T-helper 1 cell (primary cell): ENCODE measurements at places on chromosomes 16 and 17.

DNA sequence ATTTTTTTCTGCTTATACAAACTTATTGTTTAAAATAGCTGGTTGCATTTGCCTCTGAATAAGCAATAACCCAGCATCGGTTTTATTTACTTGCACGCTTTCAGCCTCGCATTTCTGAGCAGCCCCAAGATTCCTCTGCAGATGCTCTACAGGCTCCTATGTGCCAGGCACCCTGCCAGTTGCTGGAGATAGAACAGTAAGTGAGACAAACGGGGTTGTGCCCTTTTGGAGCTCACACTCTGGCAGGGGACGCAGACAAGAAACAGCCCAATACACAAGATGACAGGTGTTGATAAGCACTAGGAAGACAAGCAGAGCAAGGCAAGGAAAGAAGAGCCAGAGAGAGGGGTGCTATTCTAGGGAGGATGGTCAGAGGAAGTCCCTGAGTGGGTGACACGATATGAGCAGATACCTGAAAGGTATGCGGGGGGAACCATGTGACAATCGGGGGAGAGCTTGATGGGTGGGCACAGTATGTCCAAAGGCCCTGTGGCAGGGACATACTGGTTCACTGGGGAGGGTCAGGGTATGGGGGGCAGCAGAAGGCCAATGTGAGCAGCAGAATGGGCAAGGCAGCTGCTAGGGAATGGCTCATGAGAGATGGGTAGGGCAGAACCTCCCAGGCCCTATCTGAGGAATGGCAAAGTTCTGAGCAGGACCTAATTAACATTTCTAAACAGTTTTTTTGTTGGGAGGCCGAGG lies 18.7 kb upstream of the ADORA2B start:
- DNase-seq, result no peak

DNA sequence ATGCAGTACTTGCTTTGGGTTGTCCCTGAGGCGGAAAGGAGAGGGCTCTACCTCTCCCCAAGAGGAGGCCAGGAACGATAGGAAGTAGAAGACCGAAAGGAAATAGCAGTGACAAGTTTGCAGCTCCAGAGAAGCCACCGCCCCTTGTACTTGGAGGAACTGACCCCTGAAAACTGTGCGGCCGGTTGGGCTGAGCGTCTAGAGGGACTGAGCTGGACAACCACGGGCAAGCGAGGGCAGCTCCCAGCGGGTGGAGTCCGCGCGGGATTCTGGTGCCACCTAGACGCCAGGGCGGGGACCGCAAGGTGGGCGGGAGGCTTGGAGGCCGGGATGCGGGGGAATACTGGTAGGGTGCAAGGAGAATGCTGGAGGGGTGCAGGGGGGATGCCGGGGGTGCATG lies 1.3 kb upstream of the SLC6A4 start:
- DNase-seq, result no peak

GRCh38 chr17:63249256-63250004 lies 196.7 kb downstream of the CYB561 start:
- no peak for DNase-seq

DNA sequence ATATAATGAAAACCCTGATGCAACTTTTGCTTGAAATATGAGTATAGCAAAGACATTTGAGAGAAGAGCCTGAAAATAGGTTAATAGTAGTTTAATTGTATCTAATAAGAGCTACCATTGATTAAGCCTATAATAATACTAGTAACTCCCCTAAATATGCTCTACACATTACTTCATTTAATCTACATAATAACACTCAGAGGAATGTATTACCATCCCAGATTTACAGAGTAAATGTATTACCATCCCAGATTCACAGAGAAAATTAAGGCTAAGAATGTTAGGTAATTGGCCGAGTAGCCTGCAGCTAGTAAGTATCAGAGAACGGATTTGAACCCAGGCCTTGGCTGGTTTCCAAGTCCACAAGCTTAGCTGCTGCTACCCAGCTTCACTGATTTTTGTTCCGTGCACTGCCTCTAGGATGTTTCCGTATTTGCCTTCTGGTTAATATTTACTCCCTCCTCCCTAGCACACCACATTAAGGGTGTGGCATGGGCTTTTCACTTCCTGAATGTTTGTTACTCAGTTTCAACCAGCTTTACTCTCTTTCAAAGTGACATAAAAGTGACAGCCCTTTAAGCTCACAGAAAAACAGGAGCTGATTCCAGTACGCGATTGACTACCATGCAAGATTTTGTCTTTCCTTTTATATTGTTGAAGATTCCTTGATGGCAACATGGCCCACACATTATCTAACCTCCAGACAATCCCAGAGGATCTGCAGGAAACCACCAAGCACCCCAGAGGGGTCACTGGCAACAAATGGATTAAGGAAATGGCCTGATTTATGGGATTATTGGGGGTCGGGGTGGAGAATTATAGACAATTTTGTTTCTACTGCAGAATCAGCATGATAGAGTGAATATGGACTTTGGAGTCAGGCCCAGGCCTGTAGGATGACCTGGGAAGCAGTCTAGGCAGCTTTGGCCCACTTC lies 26.7 kb upstream of the TOX3 start:
- DNase-seq, result no peak

DNA sequence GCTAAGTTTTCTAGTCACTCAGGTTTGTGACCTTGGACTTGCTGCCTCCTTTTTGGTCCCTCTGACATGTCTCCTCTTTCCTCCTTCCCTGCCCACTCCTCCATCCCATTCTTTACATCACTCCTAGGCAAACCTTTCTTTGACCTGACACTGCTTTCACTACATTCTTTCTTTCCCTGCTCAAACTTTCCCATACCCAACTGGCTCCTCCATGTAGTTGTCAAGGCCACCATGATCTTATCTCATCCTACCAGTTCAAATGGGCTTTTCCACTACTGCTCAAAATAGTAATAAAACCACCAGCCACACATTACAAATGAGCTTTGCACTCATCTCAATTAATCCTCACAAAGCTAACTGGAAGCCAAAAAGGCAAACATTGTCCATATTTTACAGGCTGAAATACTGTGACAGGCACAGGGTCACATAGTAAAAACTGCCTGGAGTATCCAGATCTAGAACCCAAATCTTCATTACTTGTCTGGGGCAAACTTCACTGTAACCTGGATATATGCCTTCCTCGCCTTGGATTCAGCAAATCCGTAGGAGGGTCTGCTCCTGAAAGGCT lies 14.4 kb downstream of the MRPS23 start:
- no peak for DNase-seq

- DNase-seq, result no peak
Measured at GRCh38 chr17:72602517-72603419, 481.9 kb downstream of the SOX9 start.

GRCh38 chr16:57829969-57830360 lies 27.7 kb upstream of the KIFC3 start:
- no peak for DNase-seq

DNA sequence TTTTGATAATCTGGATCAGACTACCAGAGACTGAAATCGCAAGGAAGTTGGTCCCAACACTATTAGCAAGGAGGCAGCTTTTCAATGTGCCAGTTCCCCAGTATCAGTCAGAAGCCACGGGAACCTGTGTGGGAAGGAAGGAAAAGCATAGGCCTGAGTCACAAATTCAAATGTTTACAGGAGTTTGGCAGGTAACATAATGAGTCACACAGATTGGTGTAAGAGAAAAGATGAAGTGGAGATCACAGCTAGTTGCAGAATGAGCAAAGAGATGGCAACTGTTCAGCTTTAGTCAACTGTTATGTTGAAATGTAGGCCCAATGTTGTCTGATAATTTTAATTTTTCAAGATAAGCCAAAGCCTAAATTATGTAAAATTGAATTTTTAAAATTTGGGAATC lies 28.1 kb upstream of the ITGA2B start:
- DNase-seq, result peak; percentile 34

DNA sequence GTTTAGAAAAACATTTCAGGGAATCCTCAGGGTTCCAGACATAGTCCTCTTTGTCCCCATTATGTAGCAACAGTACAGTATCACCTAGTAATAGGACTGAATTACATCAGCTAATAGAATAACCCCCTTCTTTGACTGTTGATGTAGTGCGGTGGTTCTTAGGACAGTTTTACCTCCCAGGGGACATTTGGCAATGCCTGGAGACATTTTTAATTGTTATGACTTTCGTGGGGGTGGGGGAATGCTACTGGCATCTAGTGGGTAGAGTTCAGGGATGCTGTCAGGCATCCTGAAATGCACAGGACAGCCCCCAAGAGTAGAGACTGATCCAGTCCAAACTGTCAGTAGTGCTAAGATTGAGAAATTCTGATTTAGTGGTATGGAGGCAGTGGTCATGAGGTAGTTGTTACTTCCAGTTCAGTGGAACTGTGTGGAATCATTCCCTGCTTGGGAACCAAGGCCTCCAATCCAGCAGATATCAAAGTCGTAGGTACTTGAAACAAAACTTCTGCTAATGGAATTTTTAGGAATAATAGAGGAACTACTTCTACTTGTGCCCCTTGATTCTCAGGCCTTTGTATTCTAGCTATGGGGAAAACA lies 20.3 kb downstream of the NF1 start:
- DNase-seq, result no peak

DNA sequence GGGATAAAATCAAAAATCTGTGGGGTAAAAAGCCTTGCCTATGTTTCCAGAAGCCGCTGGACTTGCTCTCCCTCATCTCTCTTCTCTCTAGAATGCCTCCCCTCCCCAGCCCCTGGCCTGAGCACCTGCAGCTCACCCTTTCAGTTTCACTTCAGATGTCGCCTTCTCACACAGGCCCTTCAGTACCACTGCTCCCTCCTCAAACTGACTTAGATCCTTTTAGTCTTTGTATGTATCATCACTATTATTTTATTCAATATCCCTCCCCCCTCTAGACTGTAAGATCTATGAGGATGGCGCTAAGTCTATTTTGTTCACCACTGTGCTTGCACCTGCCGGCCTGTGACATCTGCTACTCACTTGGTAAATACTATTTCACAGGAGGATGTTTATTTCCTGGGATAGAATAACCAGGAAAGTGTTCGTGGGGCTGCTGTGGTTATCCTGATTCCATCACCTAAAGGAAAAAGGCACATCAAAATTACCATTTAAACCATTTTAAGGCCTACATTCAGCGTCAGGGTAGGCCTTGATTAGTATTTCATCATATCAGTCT lies 122.3 kb downstream of the MRTFB start:
- peak; percentile 19 for DNase-seq

GRCh38 chr17:72622661-72623433 lies 469.6 kb downstream of the SLC39A11 start:
- no peak for DNase-seq

DNA sequence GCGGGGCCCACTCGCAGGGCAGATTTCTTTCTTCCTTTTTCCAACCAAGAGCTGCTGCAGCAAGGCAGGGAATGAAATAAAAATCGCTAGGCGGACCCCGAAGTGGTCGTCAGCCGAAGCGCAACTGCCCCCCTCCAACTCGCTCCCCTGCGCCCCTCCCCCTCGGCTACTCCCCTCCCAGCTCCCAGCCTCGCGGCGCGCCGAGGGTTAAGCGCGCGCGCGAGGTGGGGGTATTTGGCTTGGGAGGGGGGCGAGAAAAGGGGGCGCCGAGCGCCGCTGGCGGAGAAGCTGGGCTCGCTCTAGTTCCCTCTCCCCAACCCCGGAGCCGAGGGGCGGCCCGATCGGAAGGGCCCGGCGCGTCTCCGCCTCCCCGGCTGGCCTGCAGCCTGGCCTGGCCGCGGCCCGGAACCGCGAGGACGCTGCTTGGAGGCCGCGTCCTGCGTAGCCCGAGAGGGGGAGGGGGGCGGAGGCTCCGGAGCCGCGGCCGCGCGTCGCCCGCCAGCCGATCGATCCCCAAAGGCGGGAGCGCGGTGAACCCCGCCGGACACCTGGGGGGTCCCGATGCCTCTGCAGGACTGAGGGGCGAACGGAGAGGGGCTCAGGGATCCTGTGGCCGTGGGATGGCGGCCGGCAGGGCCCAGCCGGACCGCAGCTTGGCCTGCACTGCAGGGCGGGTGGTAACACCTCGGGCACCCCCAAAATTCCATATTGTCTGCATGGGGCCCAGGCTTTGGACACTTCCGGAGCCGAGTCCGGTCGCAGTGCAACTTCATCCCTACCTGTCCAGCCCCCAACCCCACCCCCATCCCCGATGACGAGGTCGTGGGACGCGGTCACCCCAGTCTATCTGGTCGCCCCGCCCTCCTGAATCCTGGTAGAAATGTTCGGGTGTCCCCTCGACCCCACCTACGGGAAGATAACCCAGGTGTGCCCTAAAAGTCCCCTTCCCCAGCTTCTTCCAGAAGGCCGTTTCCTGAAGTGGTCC lies 4.9 kb upstream of the CBX4 start:
- no peak for DNase-seq

DNA sequence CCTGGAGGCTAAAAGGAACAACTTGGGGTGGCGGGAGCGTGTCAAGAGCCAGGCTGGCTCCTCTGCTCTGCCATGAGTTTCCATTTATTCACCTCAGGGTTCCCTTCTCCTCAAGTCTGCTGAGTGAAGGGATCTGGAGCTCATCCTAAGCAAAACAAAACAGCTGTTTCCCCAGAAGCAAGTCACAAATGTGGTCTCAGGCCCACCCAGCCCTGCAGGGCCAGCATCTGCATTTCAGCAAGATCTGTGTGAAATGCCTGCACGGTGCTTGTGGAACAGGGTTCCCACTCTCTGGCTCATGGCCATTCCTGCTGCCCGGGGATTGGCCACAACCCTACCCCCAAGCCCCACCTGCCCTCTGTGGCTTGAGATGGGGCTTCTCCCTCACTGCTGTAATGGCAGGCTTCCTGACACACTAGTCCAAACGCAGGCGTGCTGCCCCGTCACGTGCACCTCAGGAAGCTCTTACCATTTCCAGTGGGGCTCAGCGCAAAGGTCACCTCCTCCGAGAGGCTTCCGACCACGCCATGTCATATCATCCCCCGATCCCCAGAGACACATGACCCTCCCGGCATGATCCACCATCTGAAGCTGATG lies 2.3 kb downstream of the SLC38A8 start:
- DNase-seq, result no peak

GRCh38 chr16:56233795-56234566 lies 42.7 kb downstream of the GNAO1 start:
- DNase-seq, result no peak

DNA sequence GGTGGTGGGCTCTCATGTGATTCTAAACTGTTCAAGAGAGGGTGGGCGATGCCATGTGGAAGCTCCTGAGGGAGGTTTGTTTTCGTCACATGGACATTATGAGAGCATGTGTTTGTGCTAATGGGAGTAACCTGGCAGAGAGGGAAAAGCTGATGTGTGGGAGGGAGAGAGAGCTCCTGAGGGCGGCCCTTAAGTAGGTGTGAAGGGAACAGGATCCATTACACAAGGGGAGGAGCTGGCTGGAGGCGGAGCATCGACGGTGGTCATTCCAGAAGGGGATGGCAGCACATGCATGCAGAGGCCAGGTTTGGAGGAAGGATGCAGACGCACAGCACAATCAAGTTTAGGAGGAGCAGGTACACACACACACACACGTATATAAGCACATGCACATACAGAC lies 197.5 kb downstream of the RPTOR start:
- DNase-seq, result no peak
